ENCODE measurements at places on chromosomes 3 and 15.

DNA sequence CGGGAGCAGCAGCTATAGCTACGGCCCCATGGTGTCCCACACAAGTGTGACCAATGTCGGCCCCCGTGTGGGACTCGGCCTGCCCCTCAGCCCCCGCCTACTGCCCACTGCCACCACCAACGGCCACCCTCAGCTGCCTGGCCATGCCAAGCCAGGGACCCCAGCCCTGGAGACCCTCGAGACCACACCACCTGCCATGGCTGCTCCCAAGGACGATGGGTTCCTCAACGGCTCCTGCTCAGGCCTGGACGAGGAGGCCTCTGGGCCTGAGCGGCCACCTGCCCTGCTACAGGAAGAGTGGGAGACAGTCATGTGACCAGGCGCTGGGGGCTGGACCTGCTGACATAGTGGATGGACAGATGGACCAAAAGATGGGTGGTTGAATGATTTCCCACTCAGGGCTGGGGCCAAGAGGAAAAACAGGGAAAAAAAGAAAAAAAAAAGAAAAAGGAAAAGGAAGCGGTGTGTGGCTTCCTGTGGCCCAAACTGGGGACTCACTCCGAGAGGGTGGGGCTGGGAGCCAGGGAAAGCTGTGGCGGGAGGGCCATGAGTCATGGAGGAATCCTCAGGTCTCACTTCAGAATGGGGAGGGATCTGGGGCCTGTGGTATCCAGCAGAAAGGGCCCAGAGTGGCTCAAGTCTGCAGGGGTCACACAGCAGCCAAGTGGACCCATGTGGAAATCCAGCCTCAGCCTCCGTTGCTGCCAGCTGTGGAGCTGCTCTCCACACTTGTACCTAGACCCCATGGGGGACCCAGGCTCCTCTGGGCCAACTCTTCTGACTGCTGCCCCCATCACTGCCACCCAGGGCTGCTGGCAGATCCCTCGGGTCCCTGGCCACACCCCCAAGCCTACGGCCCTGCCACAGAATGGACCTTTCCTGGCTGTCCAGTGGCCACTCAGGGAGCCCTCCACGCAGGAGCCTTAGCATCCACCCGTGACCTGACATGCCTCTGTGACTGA is 26.1 kb downstream of the PTH1R start:
- no peak for DNase-seq

GRCh38 chr3:16900779-16901440 is 16.2 kb downstream of the PLCL2 start:
- DNase-seq: no peak

DNA sequence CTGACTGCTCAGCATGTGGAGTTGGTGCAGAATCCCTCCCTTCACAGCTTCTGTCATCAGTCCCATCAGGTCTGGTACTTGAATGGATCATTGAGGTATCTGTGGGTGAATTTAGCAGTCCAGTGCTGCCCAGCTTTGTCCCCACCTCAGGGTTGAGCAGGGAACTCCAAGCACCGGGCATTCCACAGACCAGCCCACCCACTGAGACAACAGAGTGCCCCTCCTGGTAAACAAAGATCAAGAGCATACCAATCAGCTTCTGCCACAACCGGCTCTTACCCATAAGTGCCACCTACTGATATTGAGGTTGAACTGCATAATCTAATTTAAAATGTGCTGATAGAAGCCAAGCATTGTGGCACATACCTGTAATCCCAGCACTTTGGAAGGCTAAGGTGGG is 57.1 kb upstream of the FXR1 start:
- no peak for DNase-seq

DNA sequence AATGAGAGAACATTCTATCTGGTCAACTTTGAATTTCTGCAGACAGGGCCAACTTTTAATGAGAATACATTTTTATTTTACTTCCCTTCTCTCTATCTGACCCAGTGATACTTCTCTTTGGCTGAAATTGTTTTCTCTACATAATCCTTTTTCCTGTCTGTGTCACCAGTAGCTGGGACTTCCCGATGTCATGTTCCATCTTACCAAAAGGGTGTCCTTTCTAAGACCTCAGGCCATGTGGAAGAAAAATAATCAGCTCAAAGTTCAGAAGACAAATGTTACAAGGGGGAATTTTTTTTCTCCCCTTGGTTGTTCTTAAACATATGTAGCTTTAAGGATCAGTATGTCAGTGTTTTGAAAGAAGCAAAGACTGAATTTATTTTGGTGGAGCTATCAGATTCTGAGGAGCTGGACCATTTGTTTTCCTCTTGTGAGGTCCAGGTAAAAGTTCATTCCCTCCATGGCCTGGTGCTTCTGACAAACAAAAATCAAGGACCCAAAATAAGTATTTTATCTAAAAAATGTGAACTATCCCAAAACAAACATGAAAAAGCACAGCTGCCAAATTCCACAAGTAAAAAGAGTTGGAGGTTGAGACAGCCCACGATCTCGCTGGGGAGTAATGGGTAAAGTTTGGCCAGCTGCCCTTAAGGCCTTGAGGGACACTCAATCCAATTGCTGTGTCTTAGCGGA is 859.4 kb upstream of the NR2F2 start:
- DNase-seq: no peak

DNA sequence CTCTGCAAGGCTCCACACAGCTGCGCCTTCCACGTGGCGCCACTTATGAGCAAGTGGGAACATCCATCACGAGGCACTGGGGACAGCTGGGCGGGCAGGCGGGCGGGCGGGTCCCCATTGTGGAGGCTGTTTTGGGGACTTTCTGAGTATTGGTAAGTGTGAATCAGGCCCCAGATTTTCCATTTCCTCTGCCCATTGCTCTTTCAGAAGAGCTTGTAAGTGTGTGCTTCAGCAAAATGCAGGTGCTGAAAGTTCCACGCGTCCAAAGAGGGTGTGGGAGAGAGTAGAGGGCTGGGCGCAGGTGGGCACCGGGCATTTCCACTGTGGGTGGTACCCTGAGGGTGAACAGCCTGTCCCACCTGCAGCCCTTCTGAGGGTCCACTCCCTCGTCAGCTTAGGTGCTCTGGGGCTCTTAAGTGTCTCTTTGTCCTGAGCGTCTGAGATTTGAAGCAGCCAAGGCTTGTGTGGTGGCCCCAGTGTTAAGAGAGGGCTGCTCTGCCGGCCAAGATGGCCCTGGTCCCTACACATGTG is 177.1 kb downstream of the RPLP1 start:
- peak; percentile 5 for DNase-seq

Data from activated CD4-positive, alpha-beta T cell treated with anti-CD3 and anti-CD28 coated beads for 4 hours (primary cell).